ENCODE measurements at places on chromosomes 7 and 10. TPM values are rescaled to one million over a fixed set of nuclear protein-coding genes. Genes with fewer than 3 reads are reported as not detected.

DNA sequence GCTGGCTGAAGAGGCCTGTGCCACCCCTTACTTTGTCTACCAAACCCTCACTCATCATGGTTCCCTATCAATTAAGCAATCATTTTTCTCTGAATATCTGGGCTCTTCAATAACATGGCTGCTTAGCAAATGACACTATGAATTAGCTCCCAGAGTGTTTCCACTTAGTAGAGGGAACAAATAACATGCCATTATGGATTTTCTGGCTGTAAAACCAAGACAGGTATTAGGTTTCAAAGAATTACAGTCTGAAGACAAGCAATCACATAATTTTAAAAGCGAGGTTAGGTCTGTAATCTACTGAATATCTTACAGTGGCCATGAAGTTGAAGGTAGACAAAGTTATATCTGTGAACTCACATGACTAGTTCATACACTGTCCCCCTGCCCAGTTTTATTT lies 220.8 kb upstream of the PHYHIPL start:
- no peak for DNase-seq

DNA sequence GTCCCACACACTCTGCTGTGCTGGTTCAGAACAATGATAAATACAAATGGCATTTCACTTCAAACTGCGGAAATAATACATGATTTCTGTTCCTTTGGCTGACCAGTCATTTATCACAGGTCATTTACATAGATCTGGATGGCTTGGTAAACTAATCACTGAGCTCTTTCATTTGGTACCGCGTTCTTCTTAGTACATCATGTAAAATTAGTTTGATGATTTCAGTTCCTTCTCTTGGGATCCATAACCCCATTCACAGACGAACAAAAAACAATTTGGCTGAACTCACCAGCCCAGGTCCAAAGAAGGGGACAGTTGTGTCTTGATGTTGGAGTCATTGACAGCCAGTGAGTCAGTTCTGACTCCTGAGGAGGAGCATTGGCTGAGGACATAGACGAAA lies 689.8 kb downstream of the INHBA start:
- DNase-seq = no peak

GRCh38 chr7:132656846-132657776 lies 80.8 kb upstream of the PLXNA4 start:
- DNase-seq = no peak

GRCh38 chr7:150503581-150503980 lies 11.1 kb upstream of the GIMAP7 start:
- DNase-seq = no peak

- peak; percentile 9 for DNase-seq
Measured at GRCh38 chr7:83648464-83649241, at the start of gene SEMA3E. TSS of gene SEMA3E (minus strand) at chr7:83649139.

- DNase-seq = no peak
Measured at GRCh38 chr7:153405704-153406485, 646.3 kb upstream of the DPP6 start.

C7orf57 gene
- 0.27 TPM for total RNA-seq

DNA sequence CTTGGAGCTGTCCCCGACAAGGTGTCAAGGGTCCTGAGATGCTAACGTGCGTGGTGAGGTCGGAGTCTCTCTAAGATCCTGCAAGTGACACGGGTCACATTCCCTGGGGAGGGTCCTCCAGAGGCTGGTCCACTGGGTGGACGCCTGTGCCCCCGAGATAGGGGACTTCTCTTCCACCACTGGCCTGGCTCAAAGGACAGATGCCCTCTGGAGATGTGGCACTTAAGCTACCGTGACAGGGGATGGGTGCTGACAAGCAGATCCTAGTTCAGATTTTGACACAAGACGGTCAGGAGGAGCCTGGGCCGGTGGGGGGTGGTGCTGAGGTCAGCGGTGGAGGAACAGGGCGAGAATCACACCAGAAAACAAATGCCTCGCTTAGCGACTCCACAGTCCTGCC lies 178.0 kb downstream of the ADARB2 start:
- DNase-seq = no peak

GRCh38 chr10:22308390-22308789 lies 7.8 kb upstream of the COMMD3 start:
- DNase-seq = no peak

DNA sequence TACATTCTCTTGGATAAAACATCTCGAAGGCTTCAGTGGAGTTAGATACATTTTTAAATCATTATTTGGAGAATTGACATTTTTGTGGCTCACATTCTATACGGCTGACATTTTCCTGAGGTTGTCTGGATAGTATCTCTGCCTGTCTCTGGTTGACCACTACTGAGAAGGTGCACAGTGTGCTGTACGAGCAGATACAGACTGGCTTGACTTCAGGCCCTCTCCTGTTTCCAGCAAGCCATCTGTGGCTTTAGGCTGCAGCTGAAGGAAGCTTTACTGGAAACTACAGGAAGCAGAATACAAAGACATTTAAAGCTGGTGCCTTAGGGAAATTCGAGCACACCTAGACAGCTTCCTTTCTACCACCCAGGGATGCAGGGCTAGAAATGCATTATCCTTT lies 39.3 kb upstream of the RSU1 start:
- DNase-seq = no peak

DNA sequence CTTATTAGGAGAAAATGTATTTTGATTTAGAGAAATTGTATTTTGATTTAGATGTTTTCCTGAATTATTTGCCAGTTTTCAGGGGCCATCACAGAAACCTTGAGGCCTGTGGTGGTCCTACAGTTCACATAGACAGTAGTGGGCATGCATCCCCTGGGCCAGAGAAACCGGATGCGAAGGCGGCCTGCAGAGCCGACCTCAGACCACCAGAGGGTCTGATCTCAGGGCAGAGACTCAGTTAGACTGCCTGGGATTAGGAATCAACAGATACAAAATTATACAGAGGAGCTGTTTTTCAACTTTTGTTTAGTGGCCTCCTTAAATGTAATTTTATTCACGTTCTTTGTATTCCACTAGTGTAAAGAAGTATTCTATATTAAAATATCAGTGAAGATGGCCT lies 158.4 kb downstream of the PAXIP1 start:
- no peak for DNase-seq

FANK1 gene
- 1.6 TPM for total RNA-seq

DNA sequence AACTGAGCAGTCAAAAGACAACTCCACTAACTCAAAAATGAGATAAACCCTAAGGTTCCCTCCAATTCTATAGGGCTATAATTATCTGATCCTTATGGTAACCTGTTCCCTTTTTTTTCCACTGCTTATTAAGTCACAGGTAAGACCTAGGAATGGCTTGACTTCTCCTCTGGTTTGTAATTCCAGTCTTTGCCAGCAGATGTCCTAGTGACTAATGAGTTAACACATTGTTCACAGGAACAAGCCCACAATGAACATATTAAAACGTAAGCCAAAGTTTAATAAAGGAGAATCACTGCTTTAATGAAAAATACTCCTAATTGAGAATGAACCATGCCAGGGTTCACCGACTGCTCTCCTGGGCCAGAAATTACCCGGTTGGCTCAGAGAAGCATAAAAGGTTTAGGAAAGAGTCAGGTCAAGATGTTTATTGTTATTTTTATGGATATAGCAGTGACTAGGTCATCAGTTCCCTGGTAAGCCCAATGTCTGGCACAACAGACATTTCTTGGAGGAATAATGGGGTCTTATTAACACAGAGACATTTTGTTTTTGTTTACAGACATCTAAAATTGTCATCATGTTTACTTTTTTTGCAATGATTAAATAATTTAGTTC lies 120.1 kb downstream of the ELAPOR2 start:
- peak; percentile 84 for DNase-seq

- peak; percentile 79 for DNase-seq
Measured at GRCh38 chr10:42367532-42368230, 270.7 kb downstream of the ZNF33B start.

BEND7 gene
- 5.7 TPM for total RNA-seq

- peak; percentile 25 for DNase-seq
Measured at GRCh38 chr10:35643151-35644049, 1.3 kb upstream of the FZD8 start.

DNA sequence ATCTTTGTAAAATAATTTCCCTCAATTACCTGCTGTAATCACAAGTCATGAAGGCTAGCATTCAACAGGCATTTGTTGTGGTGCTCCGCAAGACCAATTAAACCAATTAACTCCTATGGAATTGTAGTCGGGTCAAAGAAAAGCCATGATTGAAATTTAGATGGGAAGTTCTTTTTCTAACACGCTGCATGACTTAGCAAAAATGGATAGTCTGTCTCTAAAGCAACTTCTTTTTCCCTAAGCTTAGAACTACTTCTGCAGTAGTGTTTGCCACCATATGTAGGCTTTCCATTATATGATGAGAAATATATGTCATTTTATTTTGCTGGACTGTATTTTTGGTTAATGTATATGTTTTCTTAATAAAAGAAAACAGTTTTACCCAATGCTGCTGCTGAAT lies 119.1 kb downstream of the TSPAN12 start:
- no peak for DNase-seq

GRCh38 chr10:128870830-128871597 lies 596.0 kb upstream of the MGMT start:
- DNase-seq = no peak

All from hematopoietic multipotent progenitor cell (in vitro differentiated cells).